ENCODE measurements at places on chromosomes 3 and 15.

DNA sequence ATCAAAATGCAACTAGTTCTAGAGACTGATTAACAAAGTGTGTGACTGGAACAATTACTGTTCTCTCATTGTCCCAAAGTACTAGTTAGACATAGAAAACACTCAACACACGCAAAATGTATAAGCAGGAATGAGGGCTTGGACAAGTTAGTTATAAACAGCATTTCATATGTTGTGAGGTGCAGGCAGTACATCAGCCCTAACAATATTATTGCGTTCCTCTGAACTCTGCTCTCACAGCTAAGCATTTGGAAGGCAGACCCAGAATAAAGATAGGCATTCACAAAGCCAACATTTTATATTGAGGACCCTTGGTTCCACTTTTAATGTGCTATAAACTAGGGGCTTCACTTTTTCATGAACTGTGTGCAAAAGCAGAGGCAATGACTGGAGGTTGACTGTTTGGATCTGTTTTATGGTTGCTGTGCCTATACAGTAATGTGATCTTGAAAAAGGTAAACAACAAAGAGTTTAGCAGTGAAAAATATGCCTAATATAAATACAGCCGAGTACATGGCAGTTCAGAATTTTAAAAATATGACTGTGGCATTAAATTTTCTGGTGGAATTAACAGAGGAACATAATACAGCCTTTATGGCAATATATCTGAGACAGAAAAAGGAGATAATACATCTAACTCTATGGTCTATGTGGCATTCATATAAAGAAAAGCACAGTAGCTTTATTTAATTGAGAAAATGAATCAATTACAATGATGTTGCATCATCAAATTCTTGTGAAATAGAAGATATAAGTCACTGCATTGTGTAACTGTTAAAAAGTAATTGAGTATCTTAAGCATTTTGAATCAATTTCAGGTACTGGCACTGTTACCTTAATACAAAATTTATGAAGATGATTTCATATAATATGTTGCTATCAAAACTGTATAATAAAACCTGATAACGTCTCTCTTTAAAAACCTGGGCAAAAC lies 80.0 kb upstream of the SKOR1 start:
- DNase-seq = no peak

GRCh38 chr3:11410564-11410963 lies 138.4 kb downstream of the ATG7 start:
- DNase-seq = no peak

- no peak for DNase-seq
Measured at GRCh38 chr3:23791678-23792077, 14.1 kb upstream of the UBE2E1 start.

- DNase-seq = no peak
Measured at GRCh38 chr3:184479426-184480126, 82.0 kb upstream of the EPHB3 start.

DNA sequence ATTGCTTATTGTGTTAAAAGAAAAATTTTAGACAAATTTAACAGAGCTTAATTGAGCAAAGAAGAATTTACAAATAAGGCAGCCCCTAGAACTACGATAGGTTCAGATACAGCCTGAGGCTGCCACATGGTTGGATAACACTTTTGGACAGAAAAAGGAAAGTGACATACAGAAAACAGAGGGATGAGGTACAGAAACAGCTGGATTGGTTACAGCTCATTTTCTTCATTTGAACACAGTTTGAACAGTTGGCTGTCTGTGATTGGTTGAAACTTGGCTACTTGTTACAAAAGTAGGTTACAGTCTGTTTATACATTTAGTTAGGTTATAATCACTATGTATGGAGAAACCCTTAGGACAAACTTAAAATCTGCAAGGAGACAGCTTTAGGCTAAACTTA lies 46.0 kb downstream of the STARD9 start:
- no peak for DNase-seq

DNA sequence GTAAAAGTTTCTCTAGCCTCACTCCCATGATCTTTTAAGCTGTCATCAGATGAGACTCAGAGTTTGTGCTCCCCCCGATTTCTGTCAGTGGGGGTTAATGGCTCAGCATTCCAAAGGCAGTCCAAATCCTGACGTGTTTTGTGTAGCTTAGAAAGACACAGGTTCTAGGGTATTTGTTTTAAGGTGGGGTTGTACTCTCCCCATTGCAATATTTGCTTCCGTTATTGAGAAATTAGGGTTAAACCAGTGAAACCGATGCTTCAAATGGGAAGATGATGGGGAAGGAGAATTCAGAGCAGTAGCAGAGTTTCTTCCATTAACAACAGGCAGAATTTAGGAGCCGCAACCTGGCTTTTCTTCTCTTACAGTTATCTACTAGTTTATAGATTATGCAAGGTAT lies 3.4 kb downstream of the PIGB start:
- DNase-seq = no peak

- no peak for DNase-seq
Measured at GRCh38 chr3:106160396-106160795, 291.6 kb upstream of the CBLB start.

GRCh38 chr3:98986073-98986472 lies 84.6 kb upstream of the DCBLD2 start:
- no peak for DNase-seq

- no peak for DNase-seq
Measured at GRCh38 chr3:125137358-125138033, 75.1 kb downstream of the SLC12A8 start.

GRCh38 chr15:68389936-68390817 lies 41.8 kb downstream of the ITGA11 start:
- DNase-seq = no peak

DNA sequence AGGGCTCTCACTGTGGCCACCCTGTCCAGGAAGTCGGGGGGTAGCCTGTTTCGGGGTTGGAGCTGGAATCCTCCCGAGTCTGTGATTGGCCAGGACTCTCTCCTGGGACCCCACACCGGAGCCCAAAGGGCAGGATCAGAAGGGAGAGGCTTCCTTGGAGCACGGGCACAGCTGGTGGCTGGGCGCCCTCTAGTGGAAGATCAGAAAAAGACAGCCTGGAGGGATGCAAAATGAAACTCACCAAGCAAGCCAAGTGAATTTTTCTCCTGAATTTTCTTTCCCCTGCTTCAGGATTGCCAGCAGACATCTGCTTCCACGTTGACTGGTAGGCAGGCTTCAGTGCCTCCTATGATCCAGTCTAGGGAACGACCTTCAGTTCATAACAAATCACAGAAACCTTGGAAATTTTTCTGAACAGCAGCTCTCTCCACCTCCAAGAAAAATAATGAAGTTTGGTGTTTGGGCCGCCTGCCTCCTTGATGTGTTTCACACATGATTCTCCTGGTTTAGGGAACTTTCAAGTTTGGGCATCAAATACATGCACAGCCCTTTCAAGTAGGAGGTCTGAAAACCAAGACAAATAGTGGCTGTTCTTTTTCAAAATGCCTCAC lies 224.6 kb downstream of the VPS13C start:
- peak; percentile 18 for DNase-seq

DNA sequence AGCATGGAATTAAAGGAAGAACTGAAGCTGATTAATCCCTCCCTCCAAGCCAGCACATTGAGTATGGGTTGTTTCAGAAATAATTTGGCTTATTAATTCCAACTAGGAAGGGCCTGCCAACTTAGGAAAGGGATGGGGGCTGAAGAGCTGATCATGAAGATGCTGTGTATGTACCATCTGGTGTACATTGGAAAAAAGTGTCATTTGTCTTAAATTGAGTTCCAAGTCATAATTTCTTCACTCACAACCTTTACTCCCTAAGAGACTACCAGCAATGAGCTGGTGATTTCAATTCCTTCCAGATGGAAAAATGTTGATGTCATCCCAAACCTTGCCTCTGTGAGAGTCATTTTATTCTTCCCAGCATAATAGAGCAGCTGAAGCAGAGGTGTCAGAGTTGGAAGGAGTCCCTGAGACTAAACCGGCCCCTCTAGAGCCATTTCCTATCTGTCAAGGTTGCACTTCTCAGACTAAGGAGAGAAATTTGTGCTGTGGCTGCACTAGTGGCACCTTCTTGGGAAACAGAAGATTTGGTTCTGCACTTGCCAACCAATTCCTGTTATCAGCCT lies 79.4 kb downstream of the GTPBP8 start:
- DNase-seq = no peak

GRCh38 chr3:112132975-112133448 lies at the start of gene GCSAM:
Gene GCSAM, minus strand, starts transcription at chr3:112133248. Its CDS starts 128 bp downstream, at chr3:112133120.
- peak; percentile 40 for DNase-seq

DNA sequence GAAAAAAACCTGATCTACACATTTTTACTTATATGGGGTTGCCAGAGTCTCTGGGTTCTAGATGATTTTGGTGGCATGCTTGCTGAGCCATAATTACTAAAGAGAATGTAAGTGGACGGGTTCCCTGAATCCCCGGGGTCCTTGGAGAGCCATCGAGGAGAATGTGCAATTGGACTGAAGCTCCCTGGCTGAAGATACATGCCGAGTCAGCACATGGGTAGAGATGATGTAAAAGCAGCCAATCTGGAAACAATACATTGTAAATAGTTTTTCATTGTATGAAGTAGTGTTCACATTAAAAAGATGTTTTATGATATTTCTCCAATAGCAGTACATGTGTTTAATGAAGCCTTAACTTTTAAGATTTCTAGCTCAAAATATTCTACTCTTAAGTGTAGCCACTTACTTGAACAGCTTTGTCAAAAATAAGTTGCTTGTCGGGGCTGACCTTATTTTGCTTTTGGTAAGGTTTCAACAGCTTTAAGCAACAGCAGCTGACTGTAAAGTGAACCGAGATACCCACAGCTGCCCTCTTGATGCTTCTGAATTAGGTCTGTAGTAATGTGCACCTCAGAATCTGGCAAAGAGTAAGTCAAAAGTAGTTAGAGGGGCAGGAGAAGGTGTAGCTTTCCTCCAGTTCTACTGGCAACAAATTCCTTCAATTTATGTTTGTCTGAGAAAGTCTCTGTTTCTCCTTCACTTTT lies 205.7 kb downstream of the PLCL2 start:
- no peak for DNase-seq

GRCh38 chr3:57977818-57978235 lies 30.4 kb upstream of the FLNB start:
- DNase-seq = no peak

GRCh38 chr3:141401573-141402475 lies 33.5 kb downstream of the ZBTB38 start:
- DNase-seq = peak; percentile 9

GRCh38 chr3:86029590-86029989 lies 961.4 kb downstream of the VGLL3 start:
- no peak for DNase-seq

DNA sequence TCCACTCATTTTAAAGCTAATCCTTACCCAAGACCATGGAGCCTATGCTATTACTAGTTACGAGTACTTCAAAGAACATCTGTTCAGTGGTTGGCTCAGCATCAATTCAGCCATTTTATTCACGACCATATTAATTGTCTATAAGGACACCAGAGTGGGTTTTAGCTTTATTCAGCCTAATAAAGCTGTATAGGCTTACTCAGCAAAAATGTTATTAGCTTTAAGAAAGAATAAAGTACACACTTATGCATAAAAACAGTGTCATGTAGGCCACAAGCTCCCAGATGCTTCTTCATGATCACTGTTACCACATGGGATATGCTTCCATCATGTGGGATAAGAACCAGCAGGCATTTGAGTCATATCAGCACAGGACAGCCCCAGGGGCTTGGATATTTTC lies 87.4 kb upstream of the GPR149 start:
- DNase-seq = no peak

- DNase-seq = no peak
Measured at GRCh38 chr15:38624244-38625205, 59.9 kb upstream of the RASGRP1 start.

- DNase-seq = no peak
Measured at GRCh38 chr15:39281094-39281493, 299.8 kb upstream of the THBS1 start.

DNA sequence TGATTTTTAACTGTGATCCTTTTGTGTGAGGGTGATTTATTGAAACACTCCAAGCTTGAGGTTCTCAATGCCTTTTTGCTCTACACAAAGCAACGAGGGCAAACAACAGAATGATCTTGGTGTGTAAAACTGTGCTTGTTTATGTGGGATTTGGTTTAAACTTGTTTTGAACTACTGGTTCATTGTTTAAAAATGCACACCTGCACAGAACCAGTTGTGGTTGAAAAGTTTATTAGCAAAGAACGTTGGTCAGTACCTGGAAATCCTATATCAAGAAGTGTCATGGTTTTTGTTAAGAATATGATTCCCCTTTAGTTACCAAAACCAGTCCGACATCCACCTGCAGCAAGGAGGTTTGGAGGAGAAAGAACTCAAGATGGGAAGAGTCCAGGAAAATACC lies 239.4 kb downstream of the WNT5A start:
- DNase-seq = no peak

DNA sequence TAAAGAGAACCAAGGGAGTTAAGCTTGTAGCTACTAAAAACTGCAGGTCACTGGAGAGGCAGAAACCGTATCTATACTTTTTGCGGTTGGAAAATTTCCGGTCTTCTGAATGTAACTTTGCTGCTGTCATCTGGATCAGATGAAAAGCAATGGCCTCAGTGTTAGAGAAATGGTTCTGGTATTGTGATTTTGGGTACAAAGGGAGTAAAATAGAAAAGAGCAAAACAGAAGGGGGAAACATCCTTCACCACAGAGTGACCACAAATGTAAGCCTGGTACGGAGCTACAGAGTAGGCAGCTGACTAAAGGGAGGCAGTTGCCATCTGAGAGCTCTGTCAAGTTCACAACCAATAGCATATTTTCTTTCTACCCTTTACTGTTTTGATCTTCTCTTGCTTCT lies 5.6 kb downstream of the CD96 start:
- no peak for DNase-seq

- no peak for DNase-seq
Measured at GRCh38 chr15:39096608-39097205, 484.2 kb upstream of the THBS1 start.

DNA sequence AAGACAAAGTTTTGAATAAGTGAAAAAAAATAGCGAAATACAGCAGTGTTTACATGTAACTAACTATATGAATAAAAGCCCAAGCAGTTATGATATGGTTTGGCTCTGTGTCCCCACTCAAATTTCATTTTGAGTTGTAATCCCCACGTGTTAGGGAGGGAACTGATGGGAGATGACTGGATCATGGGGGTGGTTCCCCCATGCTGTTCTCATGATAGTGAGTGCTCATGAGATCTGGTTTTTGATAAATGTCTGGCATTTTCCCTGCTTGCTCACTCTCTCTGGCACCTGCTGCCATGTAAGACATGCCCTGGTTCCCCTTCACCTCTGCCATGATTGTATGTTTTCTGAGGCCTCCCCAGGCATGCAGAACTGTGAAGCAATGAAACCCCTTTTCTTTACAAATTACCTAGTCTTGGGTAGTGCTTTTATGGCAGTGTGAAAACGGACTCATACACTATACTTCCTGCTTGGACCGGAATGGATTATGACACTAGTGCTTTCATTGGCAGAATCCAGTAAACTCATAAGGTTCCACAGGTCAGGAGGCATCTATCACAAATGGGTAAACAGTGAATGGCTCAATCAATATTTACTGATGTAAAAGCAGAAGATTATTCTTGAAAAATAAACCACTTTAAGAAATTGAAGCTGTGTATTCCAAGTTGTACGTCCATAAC lies 192.1 kb downstream of the CBLB start:
- no peak for DNase-seq

All from stimulated activated CD8-positive, alpha-beta memory T cell treated with anti-CD3 and anti-CD28 coated beads, Interleukin-2, amount 100 ng/mL, for 1 hour (primary cell).